NCI-H1694 (cell line): ENCODE measurements at places on chromosomes 11 and 22.

DNA sequence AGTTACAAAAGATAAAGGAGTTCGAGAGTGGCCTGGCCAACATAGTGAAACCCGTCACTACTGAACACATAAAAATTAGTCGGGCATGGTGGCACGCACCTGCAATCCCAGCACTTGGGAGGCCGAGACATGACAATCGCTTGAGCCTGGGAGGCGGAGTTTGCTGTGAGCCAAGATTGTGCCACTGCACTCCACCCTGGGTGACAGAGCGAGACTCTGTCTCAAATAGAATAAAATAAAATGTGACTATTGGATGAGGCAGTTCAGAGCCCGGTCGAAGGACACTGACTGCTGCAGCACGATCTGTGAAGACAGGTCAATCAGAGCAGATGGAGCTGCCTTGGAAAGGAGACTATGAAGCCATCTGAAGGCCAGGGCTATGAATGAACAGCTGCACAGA lies 37.7 kb upstream of the ANO1 start:
- no peak for DNase-seq

GRCh38 chr11:88288560-88288959 lies 49.0 kb downstream of the CTSC start:
- no peak for DNase-seq

GRCh38 chr11:15969701-15970329 lies 386.5 kb downstream of the SOX6 start:
- DNase-seq: no peak

- no peak for DNase-seq
Observed at GRCh38 chr11:117022526-117022925, 75.7 kb downstream of the SIK3 start.

DNA sequence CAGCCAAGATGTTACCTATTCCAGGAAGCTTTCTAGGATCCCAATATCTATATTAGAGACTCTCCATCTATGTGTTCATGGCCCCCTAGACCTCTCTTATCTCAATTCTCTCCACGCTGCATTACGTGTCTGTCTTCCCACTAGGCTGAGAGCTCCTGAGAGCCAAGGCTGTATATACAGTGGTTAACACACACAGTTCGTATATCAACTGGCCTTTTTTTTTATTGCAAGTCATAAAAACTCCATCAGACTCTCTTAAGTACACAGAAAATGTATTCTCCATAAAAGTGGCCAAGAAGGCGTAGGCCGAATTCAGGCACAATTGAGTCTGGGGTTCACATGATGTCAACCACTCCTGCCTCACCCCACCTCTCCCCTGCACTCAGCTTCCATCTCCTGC lies 115.9 kb downstream of the TRIM29 start:
- no peak for DNase-seq

- no peak for DNase-seq
Observed at GRCh38 chr11:46675288-46675851, 25.0 kb downstream of the ARHGAP1 start.

DNA sequence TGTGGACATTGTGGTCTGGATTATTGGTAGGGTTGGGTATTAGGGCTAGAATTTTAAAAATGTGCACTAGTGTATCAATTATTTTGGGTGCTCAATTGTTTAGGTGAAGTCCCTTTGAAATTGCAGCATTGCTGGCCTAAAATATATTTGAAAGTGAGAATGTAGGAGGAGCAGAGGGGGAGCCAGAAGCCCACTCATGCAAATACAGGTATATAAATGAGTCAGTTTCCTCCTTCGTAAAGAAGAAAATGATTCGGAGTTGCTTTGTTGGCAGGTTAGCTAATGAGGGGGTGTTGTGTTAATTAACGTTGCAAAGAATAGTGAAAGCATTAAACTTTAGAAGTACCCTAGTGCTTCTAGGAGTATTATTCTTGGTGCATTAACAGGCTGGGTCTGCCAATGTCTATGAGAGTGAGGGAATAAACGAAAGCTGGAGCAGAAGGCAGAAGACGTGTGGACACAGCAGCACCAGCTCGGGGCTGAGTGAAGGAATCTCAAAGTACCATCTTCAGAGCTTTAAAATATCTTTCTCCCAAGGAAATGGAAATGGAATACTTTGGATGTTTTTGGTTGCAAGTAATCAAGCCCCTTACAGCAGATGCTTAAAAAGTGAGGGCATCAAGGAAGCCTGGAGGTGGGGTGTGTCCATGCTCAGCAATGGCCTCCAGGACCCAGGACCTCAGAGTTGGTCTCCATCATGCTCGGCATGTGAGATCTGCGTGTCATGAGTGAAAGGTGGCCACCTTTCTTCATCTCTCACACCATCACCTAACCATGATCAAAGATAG lies 522.9 kb downstream of the NTM start:
- no peak for DNase-seq

DNA sequence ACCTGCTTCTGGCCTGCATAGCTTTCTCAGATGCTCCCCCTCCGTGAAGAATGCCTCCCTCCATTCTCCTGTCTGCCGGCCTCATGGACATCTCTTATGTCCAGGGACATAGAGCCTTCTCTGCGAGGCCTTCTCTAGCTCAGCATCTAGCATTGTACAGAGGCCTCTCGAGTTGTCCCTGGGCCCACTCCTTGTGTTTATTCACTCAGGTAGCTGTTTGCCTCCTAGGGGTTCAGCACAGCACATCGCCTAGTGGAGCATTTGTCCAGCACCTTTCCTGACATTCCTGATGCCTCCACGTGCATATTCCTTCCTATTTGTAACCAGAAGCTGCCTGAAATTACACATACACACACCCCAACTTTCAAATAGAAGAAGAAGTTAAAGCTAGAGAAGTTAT lies 101.3 kb downstream of the TBC1D22A start:
- no peak for DNase-seq
